Endothelial cell of umbilical vein (primary cell): ENCODE measurements at places on chromosomes 1 and 21.

DNA sequence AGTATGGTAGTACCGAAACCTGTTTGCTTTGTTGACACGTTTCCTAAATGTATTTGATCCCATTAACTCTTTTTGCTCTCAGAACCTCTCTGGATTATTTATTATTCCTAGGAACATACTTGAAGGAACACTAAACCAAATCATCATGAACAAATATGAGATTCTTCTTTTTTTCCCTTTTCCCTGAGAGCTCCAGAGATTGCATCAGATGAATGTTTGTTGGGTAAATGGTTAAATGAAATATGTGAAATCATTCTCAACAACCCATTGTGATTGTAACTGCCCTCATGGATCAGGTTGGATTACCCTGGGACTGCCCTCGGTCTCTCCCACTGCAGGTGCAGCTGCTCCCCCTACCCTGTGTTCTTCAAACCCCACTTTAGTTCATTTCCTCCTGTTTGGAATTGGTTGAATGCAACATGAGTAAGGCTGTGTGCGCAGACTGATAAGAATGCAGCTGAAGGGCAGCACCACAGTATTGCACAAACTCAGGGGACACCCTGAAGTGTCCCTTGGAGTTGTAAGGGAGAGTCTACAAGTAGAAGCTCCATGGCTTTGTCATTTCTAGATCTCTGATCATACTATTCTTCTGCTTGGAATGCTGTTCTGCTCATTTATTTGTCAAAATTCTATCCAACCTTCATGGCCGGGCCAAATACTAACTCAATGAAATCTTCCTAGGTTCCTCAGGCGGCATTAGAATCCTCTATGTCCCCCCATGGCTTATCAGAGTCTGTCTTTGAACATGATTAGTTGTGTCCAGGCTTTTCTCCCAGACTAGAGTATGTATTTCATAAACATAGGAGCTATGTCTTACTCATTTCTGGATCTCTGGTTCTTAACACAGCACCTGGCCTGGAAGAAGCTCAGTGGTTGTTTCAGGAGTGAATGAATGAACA lies 47.1 kb upstream of the NEK2 start:
- DNase-seq, result no peak

- DNase-seq, result no peak
These were observed 272.4 kb downstream of the DUSP10 start for GRCh38 chr1:221469476-221469875.

GRCh38 chr1:9289090-9289534 lies 3.6 kb upstream of the SPSB1 start:
- DNase-seq, result peak; percentile 83

DNA sequence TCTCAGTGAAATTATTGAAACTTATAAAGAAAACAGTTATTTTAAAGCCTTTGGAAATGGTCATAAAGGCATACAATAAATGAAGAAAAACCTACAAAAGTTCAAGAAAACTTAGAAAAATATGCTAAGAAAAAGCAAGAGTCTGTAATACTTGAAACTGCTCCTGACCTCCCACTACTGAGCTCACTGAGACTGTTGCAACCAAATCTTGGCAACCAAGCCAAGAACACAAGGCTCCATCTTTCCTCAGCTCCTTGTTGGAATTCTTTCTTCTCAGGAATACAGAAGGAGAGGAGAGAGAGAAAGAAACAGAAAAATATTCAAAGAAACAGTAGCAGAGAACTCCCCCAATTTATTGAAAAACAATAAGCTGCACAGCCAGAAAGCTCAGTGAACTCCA lies 160.5 kb downstream of the RASAL2 start:
- DNase-seq, result no peak

GRCh38 chr1:231927431-231927830 lies 300.8 kb downstream of the DISC1 start:
- peak; percentile 50 for DNase-seq
